ENCODE measurements at places on chromosomes 3 and 15.

- DNase-seq, result no peak
Measured at GRCh38 chr15:91099995-91100813, at the start of gene SV2B. SV2B (plus strand) TSS chr15:91100257; CDS start chr15:91226264, 126,007 bp downstream.

DNA sequence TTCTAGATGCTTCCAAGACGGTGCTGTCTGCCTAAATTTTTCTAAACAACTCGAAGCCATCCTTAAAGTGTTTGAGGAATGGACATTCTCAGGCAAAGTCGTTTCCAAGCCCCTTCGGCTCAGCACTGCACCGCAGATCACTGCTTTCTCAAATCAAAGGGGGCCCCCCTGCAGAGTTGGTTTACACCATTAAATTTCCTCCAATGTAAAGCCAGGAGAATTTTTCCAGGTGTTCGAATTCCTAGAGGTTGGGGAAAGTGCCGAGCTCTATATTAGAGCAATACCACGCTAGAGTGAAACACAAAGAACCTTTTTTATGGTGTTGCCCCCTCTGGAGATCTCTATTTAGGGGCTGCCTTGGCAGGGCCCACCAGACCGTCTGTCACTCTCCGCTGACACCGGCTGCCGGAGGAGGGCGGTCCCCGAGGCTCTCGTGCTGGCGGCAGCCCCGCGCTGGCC, 277.9 kb upstream of the NR2F2 start:
- DNase-seq, result no peak

GRCh38 chr3:127590593-127591465, at the start of gene TPRA1:
TPRA1 (minus strand) TSS chr3:127590733; CDS start chr3:127580146, 10,587 bp downstream.
- peak; percentile 60 for DNase-seq

DNA sequence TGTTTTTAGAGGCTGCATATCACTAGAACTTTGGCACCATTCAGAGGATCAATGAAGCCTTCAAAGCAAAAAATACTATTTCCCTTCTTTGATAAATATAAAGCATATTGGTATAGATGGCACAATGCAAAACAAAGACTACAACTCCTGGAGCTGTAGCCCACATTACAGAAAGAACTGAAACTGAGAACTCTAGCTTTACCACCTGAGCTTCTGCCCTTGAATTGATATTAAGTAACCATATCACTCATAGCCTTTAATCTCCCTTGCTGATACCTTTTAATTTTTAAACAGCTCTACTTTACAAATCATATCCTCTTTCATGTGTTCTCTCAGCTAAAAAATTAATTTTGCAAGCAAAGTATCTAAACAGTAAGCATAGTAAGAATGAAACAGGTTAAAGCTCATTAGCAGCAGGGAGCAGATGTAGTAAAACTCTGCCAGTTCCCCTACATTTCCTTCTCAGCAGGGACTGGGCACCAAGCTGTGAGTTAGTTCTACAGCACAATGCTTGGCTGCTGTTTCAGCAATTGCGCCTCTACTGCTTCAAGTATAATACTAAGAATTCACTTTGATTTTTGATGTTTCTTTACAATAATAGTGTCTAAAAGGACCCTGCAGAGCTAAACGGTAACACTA, 97.9 kb upstream of the NANOGP8 start:
- no peak for DNase-seq

DNA sequence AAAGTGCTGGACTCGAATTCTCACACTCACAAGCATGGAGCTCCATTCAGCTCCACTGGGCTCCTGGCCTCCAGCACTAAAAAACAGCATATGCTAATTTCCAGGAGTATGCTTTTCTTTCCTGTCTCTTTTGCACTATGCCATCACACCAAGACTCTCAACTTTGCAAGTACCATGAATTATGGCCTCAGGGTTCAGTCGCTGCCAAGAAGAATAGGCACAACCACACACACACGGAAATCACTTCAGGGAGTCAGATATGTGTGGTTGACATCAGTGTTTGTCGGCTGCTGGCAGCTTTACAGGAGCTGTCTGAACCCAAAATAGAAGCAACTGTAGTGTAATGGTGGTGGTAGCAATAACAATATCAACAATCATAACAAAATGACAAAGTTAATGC, 305.0 kb upstream of the SLCO3A1 start:
- no peak for DNase-seq

DNA sequence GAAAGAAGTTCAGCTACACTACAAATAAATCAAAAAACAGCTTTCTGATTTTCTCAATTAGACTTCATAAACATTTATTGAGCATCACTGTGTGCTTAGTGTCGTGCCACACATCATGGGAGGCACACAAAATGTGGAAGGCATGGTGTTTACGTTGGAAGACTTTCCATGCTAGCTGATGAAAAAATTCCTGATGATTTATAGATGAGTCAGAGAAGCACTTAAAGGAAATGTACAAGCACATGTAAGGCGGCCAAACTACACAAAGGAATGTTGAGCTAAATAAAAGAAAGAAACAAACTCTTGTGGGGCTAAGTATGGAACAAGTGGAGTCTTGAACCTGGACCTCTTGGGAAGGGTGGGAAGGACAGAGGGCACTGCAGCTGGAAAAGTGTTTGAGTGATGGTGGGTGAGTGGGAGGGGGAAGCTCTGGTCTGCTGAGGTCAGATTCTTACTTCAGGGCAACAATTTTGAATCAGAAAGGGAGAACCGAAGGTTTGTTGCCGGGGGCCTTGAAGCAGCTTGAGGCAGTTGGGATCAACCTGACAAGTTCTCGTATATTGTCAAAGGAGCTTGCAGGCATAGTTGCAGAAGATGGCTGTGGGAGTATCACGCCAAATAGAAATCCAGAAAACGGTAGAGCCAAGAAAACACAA, 66.9 kb downstream of the FOXB1 start:
- DNase-seq, result no peak

GRCh38 chr3:90007778-90008499, 900.5 kb downstream of the EPHA3 start:
- DNase-seq, result no peak
